ENCODE measurements at places on chromosomes 7 and 10.
A peak's percentile ranks its signal among the peaks of the same experiment; 100 is the strongest.

DNA sequence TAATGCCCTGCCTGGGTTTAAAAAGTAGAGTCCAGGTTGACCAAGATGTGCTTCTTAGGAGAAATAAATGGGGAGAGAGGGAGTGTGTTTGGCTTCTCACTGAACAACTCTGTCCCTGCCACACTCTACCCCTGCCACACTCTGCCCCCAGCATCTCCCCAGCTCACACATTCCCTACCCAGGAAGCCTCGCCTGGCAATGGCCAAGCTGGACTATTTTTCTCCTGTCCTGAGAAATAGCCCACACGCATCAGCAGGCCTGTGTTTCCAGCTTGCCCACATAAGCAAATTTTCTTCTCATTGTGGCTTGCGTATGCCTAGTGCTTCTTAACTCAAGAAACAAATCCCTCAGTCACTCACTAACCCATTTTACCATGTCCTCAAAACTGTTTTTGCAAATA lies 1.8 kb downstream of the LRRC18 start:
- no peak for DNase-seq

DNA sequence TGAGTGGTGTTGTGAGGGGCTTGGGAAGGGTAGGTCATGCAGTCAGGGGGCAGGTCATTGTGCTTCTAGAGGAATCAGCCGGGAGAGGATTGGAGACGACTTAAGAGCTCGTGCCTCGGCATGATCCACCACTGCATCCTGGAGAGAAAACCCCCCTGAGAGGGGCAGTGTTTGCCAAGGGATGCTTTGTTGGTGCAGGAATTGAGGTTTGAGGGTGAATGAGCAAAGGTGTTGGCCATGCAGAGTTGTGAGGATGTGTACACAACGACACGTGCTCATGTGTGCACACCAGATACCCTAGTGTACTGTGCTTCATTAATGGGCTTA lies 85.6 kb upstream of the ANLN start:
- DNase-seq: no peak

- no peak for DNase-seq
Measured at GRCh38 chr10:23413629-23414089, 25.2 kb upstream of the OTUD1 start.

GRCh38 chr7:64562256-64562625 lies 630 bp downstream of the ZNF680 start:
- no peak for DNase-seq

GRCh38 chr10:102604439-102604841 lies 39.8 kb upstream of the TRIM8 start:
- DNase-seq: no peak

DNA sequence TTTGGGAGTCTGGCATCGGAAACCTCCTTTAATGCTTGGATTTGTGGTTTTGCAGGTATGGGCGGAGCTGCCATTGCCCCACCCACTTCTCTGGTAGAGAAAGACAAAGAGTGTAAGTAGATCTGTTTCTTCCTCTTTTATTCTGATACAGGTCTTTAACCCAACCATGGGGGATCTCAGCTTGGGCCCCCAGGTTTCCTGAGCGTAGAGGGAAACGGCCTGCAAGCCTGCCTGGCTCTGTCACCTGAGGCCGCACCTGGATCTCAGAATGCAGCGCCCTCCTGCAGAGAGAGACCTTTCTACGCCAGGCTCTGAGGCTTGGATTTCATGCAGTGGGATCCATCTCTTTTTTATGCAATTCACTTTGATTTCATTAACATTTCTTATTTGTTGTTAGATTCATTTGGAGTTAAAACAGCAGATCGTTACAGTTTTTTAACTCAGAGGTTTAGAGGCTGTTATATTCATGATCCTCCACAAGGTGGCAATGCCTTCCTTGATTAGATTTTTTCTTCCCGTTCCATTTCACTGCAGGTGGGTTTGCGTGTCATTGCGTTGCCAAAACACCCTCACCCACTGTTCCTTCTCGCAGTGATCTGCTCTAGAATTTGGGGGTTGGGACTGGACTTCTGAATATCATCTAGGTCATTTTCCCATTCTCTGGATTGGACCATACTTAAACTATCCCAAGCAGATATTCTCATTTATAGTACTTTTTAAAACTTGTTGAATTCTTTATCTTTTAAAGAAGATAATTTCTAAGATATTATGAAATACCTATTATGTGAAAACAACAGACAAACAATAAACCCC lies 20.0 kb downstream of the RBM17 start:
- peak; percentile 33 for DNase-seq

DNA sequence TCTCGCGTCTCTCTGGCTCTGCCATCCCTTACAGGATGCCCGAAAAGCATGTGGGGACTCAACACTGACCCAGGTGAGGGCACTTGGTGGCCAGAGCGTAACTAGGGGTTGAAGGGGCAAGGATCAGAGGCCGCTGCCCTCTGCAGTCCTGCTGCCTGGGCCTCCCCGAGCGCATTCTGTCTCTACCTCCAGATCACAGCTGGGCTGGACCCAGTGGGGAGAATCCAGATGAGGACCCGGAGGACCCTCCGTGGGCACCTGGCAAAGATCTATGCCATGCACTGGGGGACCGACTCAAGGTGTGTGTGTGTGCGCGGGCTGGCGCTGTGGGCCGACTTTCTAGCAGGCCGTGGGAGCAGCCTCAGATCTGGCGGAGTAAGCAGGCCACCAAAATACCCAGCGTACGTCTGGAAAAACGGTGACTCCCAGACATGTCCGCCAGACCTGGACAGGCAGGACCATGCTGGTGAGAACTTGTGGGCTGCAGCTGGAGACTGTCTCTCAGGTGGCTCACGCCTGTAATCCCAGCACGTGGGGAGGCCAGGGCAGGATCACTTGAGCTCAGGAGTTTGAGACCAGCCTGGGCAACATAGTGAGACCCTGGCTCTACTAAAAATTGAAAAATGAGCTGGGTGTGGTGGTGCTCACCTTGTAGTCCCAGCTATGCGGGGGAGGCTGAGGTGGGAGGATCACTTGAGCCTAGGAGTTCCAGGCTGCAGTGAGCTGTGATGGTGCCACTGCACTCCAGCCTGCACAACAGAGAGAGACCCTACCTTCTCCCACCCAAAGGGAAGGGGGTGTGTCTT lies 3.2 kb downstream of the GNB2 start:
- DNase-seq: no peak

DNA sequence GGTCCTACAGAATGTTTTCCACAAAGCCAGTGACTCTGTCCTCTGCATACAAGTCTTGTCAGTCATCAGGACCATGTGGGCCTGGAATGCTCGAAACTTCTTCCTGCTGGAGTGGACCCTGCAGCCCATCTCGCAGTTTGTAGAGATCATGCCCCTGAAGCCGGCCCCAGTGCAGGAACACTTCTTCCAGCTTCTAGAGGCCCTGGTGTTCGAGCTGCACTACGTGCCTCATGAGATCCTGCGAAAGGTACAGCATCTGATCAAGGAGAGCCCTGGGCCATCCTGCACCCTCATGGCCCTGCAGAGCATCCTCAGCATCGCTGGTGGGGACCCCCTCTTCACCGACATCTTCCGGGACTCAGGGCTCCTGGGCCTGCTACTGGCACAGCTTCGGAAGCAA lies 46.5 kb downstream of the WDFY4 start:
- no peak for DNase-seq

DNA sequence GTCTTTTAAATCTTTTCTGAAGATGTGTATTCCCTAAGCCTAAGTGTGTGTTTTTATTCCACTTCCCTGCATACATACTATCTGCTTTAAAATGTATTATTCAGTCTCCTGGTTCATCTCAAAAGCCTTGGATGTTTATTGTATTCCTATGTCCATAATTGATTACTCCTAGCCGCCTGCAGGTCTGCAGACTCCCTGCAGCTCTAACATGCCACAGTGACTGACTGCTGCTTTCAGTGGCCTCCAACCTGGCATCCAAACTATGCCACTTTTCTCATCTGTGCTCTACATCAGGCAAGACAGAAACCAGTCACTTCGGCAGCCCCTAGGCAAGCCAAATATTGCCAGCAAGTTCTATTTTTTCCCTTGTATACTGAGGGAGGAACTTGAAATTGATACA lies 81.7 kb downstream of the ABCA13 start:
- DNase-seq: no peak

GRCh38 chr7:124799448-124799847 lies 33.9 kb upstream of the GPR37 start:
- DNase-seq: no peak

DNA sequence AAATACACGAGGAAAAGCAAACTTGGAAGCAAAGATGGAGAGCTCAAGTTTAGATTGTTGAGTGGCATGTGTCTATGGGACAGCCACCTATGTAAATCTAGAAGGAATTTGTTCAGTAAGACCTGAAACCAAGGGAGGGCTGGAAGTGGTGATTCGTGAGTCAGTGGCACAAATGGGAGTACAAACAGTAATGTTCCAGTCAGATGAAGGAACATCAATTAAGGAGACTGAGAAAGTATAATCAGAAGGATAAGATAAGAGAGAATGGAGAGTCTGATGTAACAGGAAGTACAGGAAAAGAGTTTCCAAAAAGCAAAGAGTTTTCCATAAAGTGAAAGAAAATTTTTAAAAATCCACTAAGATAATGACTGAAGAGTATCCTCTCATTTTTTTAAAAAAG lies 544.2 kb downstream of the KIF20B start:
- no peak for DNase-seq
